Common myeloid progenitor, CD34-positive (primary cell): ENCODE measurements at places on chromosomes 7 and 10.
A peak's percentile ranks its signal among the peaks of the same experiment; 100 is the strongest.

DNA sequence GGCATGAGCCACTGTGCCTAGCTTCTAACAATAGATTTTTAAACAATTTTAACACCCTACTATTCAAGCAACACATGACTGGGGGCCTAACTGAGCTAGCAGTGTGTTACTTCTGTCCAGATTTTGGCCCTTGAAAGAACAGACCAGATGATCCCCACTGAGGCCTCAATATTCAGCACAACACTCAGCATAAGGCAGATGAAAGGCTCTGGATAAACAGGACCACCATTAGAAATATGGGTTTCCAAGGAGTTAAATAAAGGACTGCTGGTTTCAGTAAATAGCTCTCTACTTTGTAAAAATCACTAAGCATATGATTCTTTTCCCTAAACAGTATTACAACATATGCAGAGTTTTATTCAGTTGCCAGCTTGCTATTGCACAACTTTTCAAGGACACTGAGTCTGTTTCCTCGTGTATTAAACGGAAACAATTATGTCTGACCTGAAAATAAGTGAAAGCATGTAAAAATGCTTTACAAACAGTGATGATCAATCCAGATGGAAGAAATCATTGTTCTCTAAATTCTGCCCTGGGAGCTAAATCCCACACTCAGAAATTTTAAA, 23.8 kb upstream of the FZD1 start:
- no peak for DNase-seq

DNA sequence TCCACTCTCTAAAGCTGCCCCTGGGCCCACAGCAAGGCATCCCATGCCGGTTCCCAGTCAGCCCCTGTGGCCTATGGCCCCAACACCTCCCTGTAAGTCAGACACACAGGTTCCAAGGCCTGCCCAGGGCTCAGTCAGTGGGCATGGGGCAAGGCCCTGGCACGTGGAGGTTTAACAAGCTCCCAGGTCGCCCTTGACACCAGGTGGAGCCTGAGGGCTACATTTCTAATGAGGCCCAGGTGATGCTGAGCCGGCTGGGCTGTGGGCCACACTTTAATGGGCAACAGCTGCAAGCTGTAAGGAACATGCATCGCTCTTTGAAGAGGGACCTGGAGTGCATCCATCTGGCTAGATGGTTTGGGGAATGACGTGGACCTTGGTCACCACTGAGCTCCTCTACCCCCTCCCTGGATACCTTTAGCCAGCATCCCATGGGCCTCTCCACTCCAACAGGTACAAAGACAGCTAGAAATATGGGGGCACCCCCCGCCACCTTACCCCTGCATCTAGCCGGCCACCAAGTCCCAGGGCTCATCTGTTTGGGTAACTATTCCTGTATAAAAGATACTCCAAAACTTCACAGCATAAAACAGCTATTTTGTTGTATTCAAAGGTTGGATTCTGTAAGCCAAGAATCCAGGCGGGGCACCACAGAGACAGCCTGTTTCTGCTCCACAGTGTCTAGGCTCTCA, 122.5 kb downstream of the OAT start:
- DNase-seq, result no peak

DNA sequence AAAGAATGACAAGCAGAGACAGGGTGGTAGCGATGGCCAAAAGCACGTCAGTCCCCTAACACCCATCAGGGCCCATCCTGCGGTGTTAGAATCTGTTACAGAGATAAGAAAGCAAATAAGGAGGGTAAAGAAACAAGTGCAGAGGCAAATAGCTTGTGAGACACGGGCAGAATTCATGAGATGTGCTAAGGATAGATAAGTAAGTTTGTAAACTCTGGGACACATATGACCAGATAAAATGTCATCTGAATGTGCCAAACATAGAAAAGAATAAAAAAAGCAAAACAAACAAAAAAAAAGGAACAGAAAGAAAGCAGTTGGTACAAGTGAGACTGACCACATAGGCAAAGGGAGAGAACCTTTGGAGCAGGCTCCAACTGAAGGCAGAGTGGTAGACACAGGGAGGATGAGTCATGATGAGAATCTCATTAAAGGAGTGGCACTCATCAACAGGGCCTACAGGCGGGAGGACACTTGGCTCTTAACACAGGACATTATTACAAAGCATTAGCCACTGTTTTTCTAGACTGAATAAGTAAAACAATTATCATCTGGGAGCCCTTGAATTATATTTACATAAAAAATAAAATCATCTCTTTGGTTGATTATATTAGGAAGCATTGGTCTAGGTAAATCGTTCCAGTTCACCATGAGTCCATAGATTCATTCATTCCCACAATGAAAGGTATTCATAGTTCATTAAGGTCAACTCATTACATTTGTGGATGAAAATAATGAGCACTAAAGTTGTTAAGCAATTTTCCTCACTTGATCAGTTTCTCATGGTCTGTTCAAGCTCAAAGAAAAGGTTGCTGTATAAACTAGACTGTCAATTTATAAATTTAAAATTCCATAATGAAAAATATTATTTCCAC, 21.5 kb upstream of the EPHB6 start:
- peak; percentile 50 for DNase-seq

DNA sequence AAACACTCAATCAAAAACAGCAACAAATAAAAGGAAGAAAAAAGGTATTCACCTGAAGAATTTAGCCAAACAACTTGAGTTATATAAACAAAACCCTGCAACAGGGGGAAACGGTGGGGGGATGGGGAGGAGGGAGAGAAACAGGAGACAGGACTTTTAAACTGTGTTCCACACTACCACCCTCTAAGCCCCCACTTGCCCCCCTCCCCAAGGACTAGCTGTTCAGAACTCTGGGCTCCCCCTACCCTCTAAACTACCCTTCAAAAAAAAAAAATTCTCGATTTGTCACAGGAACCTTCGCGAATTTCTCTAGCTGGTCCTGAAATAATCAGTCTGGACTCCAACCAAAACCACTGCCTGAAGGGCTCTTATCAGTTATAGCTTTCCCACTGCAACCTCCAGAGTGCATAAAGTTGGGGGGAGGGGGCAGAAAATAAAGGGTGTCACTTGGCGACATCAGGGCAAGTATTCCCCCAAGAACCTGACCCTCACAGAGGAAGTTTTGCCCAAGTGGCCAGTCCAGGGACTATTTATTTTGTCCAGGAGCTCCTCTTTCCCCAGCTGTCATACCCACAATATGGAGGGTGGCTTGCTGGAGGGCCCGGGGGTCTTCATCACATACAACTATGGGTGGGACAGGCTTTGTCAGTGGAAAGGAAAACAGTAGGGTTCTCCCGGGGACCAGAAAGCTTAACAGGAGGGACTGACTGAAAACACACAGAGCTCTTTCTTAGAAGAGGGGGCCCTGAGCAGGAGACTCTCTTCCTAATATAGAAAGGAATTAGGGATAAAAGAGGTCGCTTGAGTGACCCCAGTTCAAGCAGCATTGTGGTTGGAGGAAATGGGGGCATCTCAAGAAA, 1.3 kb downstream of the UBE2H start:
- no peak for DNase-seq

DNA sequence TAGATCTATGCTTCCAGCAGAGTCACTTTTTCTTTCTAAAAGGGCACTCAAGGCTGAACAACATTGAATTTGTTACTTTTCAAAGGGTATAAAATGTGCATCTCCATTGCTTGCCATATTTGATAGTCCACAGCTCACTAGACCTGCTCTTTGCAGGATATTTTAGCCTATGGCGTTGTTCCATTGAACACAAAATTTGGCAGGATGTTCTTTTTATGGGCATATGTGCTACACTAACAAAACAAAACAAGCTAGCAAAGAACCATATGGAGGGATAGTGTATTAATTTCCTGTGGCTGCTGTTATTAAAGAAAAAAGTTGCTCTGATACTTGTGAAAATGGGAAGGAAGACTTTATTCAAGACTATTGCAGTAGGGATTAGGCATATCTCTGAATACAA, 828.7 kb downstream of the TYW1 start:
- DNase-seq, result no peak

DNA sequence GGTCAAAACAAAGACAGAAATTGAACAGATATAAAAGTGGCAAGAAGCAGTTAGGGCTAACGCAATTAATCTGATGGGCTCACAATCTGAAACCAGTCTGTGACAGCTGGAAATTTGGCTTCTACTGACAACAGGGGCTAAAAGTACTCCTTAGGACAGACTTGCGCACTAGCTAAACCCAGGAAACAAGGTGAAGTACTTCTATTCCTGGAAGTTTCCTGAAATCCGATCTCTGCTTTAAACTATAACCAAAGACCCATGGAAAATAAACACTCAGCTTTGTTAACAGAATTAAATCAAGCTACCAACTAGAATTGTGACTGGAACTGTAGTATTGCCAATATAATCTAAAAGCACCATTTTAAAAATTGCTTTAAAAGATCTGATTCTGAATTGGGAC, 520.2 kb upstream of the ZWINT start:
- DNase-seq, result no peak
